Hair follicular keratinocyte (primary cell): ENCODE measurements at places on chromosomes 2 and 18. TPM values are rescaled to one million over a fixed set of nuclear protein-coding genes. Genes with fewer than 3 reads are reported as not detected.

MARCHF4 gene
- 0.72 and 1.0 TPM in 2 replicates for total RNA-seq

OST4 gene
- 323 and 466 TPM in 2 replicates for total RNA-seq

SERPINB13 gene
- total RNA-seq = 2.6 and 8.0 TPM in 2 replicates

PLCL1 gene
- not detected in 2 replicates for total RNA-seq

SETBP1 gene
- 1.9 and 4.7 TPM in 2 replicates for total RNA-seq

CDH19 gene
- not detected in 2 replicates for total RNA-seq

RUFY4 gene
- total RNA-seq = not detected in 2 replicates

G6PC2 gene
- not detected in 2 replicates for total RNA-seq

GRHL1 gene
- total RNA-seq = 2.3 and 10.1 TPM in 2 replicates

DNAJC5G gene
- not detected in 2 replicates for total RNA-seq

SERPINB4 gene
- total RNA-seq = 1.9 TPM in 2 replicates

LRATD1 gene
- 6.3 and 8.1 TPM in 2 replicates for total RNA-seq

ACYP2 gene
- 3.2 and 11.6 TPM in 2 replicates for total RNA-seq

LCT gene
- 0.04 and 0.08 TPM in 2 replicates for total RNA-seq

HJURP gene
- total RNA-seq = 10.9 and 34.3 TPM in 2 replicates

C2orf92 gene
- not detected in 2 replicates for total RNA-seq

SPP2 gene
- total RNA-seq = not detected in 2 replicates

SOWAHC gene
- 51.4 and 61.0 TPM in 2 replicates for total RNA-seq

SLC4A5 gene
- not detected in 2 replicates for total RNA-seq

AKAIN1 gene
- not detected in 2 replicates for total RNA-seq

REG1B gene
- not detected in 2 replicates for total RNA-seq

WNT6 gene
- total RNA-seq = 0.16 TPM in 1 of 2 replicates, not detected in the other

ALPP gene
- not detected in 2 replicates for total RNA-seq

CAMKMT gene
- 5.0 and 6.8 TPM in 2 replicates for total RNA-seq

SERPINB12 gene
- total RNA-seq = not detected in 2 replicates

CYRIA gene
- total RNA-seq = 0.30 and 0.31 TPM in 2 replicates

DRC1 gene
- total RNA-seq = not detected in 2 replicates

CDKL4 gene
- total RNA-seq = not detected in 2 replicates

TLX2 gene
- total RNA-seq = 0.08 TPM in 1 of 2 replicates, not detected in the other

ZAP70 gene
- total RNA-seq = not detected in 2 replicates

EVA1A gene
- total RNA-seq = 33.5 and 56.0 TPM in 2 replicates

FOXI3 gene
- total RNA-seq = not detected in 2 replicates

TEKT4 gene
- total RNA-seq = not detected in 2 replicates

CYP1B1 gene
- total RNA-seq = 6.4 and 15.3 TPM in 2 replicates

UGT1A5 gene
- total RNA-seq = not detected in 2 replicates

IL18RAP gene
- total RNA-seq = not detected in 2 replicates

CCDC142 gene
- total RNA-seq = 6.1 and 16.7 TPM in 2 replicates

STARD7 gene
- 75.4 and 120 TPM in 2 replicates for total RNA-seq

SP140L gene
- total RNA-seq = 0.94 and 3.8 TPM in 2 replicates

SMAD7 gene
- 12.1 and 19.4 TPM in 2 replicates for total RNA-seq

CENPA gene
- 8.0 and 21.3 TPM in 2 replicates for total RNA-seq

PLEKHB2 gene
- 74.7 and 83.2 TPM in 2 replicates for total RNA-seq

CHRND gene
- total RNA-seq = not detected in 2 replicates

FOXD4L1 gene
- total RNA-seq = not detected in 2 replicates

NPPC gene
- total RNA-seq = not detected in 2 replicates

IL1R1 gene
- 4.3 and 4.7 TPM in 2 replicates for total RNA-seq

NAT8 gene
- total RNA-seq = not detected in 2 replicates

HS6ST1 gene
- total RNA-seq = 14.6 and 22.4 TPM in 2 replicates
